Renal cortical epithelial cell (primary cell): ENCODE measurements at places on chromosomes 1 and 21. TPM values are rescaled to one million over a fixed set of nuclear protein-coding genes. Genes with fewer than 3 reads are reported as not detected.

Gene FMO3
- total RNA-seq: 0.05 TPM in 1 of 2 replicates, not detected in the other

DNA sequence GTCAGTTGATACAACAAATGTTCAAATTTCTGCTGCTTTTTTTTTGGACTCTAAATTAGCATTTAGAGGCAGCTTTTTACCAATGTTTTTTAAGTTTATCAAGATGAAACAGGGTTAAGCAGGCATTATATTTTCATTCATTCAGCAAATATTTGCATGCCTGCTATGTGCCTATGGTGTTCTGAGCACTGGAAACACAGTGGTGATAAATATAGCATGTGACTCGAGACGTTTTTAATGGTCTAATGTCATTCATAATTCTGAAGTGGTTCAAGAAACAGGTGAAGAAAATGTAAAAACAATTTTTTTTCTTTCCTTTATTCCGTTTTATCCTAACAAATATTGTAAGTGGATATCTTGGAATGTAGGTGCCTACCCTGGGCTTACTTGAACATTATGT is 26.8 kb downstream of the NEK7 start:
- DNase-seq: no peak

DNA sequence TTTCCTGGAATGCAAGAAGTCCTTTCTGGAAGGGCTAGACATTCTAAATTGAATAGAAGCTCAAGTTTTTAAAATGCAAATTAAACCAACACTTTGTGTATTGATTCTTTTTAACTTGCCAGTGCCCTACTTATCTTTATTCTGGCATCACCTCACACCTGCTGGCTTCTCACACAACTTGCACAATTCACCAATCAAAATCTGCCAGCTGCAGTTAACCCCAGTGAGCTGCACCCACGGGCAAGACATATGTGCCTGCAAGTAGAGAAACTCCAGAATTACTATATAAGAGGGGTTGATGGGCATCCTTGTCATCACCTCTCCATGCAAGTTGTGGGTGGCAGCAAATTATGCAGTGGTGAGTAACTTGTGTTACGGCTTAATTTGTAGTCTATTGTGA is 11.7 kb upstream of the PLPPR4 start:
- no peak for DNase-seq

DNA sequence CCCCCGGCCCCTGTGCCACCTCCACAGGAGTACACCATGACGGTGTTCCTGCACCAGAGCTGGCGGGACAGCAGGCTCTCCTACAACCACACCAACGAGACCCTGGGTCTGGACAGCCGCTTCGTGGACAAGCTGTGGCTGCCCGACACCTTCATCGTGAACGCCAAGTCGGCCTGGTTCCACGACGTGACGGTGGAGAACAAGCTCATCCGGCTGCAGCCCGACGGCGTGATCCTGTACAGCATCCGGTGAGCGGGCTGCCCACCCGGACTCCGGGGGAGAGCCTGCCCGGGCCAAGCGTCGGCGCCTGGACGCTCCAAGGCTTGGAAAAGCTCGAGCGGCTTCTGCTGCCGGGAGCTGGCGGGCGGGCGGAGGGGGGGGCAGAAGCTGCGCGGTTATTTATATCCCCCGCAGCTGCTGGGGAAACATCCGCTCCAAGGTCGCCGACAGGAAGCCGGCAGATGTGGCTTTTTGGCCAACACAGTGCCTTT is 6.4 kb downstream of the GABRD start:
- DNase-seq: no peak

GRCh38 chr1:178267646-178268094 is 173.8 kb downstream of the RASAL2 start:
- DNase-seq: peak; percentile 91
